Stimulated activated CD8-positive, alpha-beta memory T cell treated with anti-CD3 and anti-CD28 coated beads, Interleukin-7, amount 100 ng/mL, for 24 hours (primary cell): ENCODE measurements at places on chromosomes 5 and 9.

- DNase-seq, result no peak
Observed at GRCh38 chr5:1276930-1277329, 17.9 kb downstream of the TERT start.

- no peak for DNase-seq
Observed at GRCh38 chr9:97563458-97564135, 62.1 kb downstream of the TMOD1 start.

DNA sequence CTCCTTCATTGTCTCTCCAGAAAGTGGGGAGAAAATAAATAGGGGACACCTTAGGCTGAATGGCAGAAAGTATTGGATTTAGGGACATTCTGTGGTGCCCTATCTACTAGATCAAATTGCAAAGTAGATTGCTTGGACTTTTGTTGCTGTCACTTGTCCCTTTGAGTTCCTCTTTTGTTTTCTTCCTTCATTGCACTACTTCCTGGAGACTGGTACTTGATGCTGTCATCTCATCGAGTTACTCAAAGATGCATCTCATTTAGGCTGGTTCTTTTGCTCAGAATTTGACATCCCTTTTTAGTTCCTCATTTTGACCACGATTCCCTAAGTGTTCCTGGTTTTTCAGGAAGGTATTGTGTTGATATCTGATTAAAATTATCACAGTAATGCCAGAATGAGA, 137.6 kb downstream of the ADGRV1 start:
- DNase-seq, result no peak

DNA sequence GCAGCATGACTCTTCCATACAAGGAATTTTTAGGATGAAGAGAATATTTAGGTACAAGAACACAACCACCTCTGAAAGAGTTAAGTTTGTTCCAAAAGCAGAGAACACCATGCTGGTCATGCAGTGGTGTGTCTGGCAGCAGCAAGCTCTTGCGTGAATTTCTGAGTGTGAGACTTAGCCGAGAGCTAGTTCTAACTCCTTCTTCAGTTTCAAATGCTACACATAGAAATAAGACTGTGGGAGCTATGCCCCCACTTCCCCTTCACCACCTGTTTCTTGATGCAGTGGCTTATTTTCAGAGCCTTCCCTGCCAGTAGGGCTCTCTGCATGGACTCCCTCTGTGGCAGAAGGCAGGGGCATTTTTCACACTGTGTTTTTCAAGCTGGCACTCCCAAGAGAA, 122.9 kb upstream of the ZNF366 start:
- DNase-seq, result no peak

DNA sequence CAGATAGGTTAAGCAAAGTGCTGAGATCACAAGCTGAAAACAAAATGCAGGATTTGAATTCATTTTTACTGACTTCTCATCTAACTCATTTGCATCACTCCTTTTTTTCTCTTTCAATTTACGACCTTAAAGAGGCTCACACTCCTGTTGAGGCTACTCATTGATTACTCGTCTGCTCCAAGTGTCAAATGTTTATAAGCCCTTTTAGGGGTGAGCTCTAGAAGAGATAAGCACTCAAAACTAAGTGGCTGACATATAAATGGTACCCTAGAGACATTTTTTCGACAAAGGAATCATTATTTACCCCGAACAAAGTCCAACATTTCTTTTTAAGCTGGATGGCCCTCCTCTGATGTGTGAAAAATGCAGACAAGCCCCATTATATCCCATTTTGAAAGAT, 483.1 kb downstream of the MAT2B start:
- DNase-seq, result no peak

- no peak for DNase-seq
Observed at GRCh38 chr9:98159301-98159700, 33.1 kb downstream of the CORO2A start.

DNA sequence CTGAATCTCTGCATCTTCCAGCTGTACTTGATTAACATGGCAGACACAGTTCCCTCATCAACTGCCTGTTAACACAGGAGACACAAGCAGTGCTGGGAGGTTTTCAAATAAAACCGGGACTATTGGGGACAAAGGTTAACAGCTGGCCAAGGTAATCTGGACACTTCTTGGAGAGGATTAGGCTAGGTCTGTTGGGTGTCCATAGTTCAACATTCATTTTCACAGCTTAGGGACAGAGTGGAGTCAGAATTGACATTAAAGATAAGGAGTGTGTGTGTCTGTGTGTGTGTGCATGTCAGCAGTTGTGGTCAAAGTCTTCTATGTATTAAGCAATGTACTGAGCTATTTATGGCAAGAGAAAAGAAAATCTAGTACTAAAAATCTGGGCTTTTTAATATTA, 216.2 kb downstream of the MED10 start:
- no peak for DNase-seq

GRCh38 chr9:2597483-2597882, 24.1 kb upstream of the VLDLR start:
- no peak for DNase-seq

- no peak for DNase-seq
Observed at GRCh38 chr5:31217446-31217845, 24.0 kb downstream of the CDH6 start.

DNA sequence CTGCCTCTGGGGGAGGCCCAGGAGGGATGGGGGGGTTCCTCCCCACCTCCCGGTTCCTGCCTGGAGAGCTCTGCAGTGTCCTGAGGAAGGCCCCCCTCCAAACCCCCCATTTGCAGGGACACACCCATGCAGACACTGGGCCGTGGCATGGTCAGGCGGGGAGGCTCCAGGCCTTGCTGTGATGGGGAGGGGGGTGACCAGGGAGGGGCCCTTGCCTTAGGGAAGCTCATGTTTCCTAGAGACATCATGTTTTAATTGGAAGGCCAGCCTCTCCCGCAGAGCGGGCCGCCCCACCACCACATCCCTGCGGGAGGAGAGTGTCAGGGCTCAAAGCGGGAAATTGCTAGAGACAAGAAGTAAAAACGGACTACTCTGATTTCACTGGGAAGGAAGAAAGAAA, 12.0 kb downstream of the PRRX2 start:
- DNase-seq, result no peak

DNA sequence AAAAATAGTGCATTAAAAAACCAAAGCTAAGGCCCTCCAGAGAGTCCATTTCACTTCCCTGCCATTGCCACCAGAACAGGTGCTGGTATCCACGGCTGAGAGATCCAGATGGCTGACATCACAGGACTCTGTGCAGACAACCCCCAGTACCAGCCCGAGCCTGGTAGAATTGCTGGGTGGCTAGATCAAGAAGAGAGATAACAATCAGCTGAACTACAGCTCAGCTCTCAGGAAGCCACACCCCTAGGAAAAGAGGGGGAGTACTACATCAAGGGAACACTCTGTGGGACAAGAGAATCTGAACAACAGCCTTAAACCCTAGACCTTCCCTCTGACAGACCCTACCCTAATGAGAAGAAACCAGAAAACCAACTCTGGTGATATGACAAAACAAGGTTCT, 73.8 kb upstream of the SLIT3 start:
- DNase-seq, result no peak

- DNase-seq, result no peak
Observed at GRCh38 chr5:128378632-128379031, 159.4 kb downstream of the FBN2 start.

GRCh38 chr9:13705918-13706317, 426.4 kb upstream of the MPDZ start:
- DNase-seq, result no peak

- DNase-seq, result no peak
Observed at GRCh38 chr5:95730730-95731570, at the start of gene RHOBTB3. TSS of gene RHOBTB3 (plus strand) at chr5:95731336. CDS start at chr5:95731683, 347 bp downstream.

GRCh38 chr9:122053567-122054350, 39.3 kb downstream of the TTLL11 start:
- DNase-seq, result no peak

GRCh38 chr9:88488166-88488565, 46.8 kb upstream of the NXNL2 start:
- no peak for DNase-seq

DNA sequence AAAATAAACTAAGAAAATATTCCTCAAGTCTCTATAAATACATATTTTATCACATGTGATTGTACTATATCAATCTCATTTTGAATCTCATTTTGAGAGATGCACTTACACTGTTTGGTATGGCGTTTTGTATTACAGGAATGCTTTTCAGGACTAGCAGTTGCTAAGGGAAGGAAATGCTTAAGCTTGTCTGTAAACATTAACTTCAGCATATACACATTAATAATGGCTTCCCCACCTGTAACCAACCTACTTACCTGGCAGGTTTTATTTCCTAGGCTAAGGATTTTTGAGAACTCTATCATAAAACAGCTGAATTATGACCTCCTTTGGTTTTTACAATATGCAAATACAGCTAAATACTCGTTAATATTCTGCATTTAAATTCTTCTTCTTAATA, 141.0 kb upstream of the GRHPR start:
- no peak for DNase-seq

DNA sequence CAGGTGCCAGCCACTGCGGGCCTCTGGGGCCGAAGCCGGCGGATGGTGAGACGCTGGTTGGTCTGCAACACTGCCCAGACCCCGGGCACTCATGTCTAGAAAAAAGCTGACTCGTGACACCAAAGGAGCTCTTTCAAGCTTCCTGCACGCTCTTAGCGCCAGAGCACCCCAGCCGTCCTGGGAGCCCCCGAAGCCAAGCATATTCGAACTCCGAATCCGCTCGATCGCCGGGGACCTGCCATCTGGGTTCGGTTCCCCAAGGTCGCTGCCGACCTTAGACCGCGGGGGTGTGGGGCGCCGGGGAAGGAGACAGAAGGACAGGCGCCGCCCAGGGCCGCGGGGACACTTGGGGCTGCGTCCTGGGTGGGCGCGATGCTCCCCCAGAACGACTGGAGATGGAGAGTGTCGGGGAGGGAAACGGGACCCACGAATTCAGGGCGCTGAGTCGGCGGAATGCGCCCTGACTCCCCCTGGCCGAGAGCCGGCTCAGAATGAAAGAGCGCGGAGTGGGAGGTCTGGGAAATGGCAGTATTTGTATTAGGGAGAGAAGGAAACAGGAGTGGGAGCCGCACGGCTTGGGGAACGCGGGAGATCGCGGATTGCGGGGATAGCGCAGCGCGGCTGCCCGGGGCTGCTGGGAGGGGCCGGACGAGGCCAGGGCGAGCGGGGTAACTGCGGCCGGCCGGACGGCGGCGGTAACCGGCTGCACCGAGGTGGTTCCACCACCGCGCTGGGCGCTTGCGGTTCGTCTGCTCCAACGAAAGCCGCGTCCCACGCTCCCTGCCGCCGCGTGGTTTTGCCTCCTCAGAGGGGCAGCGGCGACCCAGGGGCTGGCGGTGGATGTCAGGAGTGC, 20.1 kb upstream of the MARCHF6 start:
- no peak for DNase-seq
